ENCODE measurements at places on chromosomes 6 and 20.

GRCh38 chr6:13175759-13176158 lies 152.6 kb downstream of the TBC1D7 start:
- no peak for DNase-seq

- DNase-seq = no peak
Measured at GRCh38 chr20:14778875-14779274, 441.5 kb upstream of the FLRT3 start.

DNA sequence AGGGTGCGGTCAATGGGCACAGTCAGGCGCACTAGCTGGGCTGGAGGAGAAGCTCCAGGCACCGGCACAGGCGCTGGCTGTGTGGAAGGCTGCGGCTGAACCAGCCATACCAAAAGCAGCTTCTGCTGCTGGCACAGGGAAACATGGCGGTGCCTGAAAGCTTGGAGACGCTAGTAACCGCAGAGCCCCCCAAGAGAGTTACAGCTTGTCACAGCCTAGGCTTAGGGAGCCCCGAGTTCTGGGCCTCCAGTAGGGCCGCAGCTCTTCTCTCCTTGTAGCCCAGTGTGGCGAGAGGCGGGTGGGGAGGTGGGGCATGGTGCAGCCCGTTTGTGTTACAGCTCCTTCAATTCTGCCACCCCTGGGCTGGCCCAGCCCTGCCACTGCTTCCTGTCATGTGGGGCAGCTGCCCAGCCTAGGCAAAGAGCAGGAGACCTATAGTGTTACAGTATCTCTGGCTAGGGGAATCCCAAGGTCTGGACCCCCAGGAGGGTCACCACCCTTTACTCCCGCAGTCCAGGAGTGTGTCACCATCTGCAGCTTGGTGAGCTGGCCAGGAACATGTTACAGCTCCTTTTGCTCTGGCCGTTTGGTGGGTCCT lies 58.6 kb upstream of the MANEA start:
- no peak for DNase-seq

GRCh38 chr20:60354024-60354580 lies 395.9 kb downstream of the CDH26 start:
- no peak for DNase-seq

- DNase-seq = peak; percentile 73
Measured at GRCh38 chr20:49344975-49345374, 67.1 kb upstream of the ZNFX1 start.

- no peak for DNase-seq
Measured at GRCh38 chr6:165511807-165512206, 151.2 kb downstream of the PDE10A start.

DNA sequence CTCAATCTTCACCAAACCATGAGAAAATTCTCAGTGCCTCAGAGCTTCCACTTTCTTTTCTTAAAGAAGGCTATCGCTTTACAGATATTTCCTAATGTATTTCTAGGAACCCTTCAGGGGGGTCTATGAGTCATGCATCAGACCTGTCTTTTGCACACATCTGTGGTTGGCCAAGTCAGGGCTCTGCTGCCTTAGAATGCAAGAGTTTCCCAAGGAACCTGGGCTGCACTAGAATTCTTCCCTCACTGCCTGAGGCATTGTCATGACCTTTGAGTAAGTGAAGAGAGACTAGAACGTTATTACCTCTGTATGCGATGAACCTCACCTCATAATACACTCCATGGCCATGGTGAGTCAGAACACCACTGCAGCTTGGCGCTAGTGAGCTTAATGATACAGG lies 365.0 kb upstream of the ID4 start:
- DNase-seq = no peak

- DNase-seq = peak; percentile 55
Measured at GRCh38 chr6:74606582-74607071, 599.2 kb downstream of the COL12A1 start.

- DNase-seq = peak; percentile 68
Measured at GRCh38 chr6:2749969-2750600, 637 bp downstream of the MYLK4 start.

- DNase-seq = no peak
Measured at GRCh38 chr6:124676033-124676432, 286.2 kb upstream of the RNF217 start.

DNA sequence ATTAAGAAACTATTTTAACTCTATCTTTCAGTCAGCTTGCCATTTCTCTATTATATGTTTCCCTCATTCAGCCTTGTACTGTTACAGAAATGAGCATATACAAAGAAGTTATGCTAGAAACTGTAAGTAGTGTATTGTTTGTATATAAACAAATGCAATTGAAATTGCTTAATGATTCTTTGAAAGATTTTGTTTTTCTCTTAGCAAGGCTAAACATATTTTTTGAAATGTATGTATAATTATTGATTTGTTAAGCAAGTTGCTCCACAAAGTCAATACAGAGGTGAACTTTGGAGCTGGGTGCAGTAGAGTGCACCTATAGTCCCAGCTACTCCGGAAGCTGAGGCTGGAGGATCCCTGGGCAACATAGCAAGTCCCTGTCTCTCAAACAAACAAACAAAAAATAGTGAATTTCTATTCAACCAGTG lies 253.6 kb downstream of the RNGTT start:
- DNase-seq = no peak

All from hindlimb muscle (tissue), 1 donor.